WTC11 (cell line): ENCODE measurements at places on chromosomes 11 and 22.

- no peak for DNase-seq
Observed at GRCh38 chr11:64719406-64719805, 3.6 kb downstream of the NRXN2 start.

DNA sequence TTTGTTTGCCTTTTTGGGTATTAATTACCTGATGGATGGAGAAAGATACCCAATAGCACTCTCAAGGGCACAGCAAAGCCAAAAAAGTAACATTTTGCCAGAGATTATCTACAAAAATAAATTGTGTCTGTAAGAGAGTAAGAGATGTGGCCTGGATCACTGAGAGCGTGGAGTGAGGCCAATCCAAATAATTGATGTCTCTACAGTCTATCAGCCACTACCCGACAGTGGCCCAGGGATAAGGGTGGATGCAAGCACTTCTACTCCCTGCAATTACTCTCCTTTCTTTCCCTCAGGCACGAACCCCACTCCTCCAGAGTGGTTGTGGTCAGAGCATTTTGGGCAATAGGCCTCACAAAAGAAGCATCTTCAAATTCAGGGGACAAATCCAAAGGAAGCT, 92.3 kb upstream of the ZC3H12C start:
- DNase-seq, result no peak

GRCh38 chr11:10991393-10991792, 133.5 kb upstream of the ZBED5 start:
- no peak for DNase-seq

- DNase-seq, result peak; percentile 80
Observed at GRCh38 chr11:8810540-8811301, 100.3 kb upstream of the AKIP1 start.

DNA sequence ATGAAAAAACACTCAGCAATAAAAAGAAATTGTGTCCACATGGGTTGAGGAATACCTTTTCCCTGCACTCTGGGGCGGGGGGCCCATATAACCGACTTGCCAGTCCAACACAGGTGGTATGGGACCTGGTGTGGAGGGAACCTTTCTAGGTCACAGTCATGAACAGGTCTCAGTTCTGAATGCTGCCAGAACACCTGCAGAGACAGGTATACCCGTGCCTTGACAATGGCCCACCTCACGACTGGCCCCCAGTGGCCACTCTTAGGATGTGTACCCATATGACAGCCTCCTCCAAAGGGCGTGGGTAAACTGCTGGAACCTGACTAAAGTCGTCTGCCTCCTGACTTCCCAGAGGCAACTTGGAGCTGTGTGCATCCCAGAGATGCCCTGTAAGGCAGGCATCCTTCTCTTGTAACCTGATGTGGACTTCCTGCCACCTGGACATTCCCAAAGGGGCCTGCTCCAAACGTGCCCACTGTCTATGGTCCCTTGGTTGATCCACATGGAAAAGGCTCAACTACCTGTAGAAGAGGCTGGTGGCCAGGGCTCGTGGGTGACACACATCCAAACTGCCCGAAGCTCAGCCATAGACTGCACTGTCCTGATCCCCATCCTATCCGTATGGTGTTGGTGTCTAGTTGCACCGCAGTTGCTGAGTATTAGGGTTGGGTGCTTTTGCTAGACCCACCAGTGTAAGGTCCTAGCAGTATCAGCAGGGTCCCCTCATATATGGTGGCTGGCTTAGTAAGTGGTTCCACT, 859.3 kb downstream of the BRD1 start:
- peak; percentile 75 for DNase-seq

GRCh38 chr11:39462506-39462905, 1996.9 kb downstream of the LRRC4C start:
- no peak for DNase-seq

DNA sequence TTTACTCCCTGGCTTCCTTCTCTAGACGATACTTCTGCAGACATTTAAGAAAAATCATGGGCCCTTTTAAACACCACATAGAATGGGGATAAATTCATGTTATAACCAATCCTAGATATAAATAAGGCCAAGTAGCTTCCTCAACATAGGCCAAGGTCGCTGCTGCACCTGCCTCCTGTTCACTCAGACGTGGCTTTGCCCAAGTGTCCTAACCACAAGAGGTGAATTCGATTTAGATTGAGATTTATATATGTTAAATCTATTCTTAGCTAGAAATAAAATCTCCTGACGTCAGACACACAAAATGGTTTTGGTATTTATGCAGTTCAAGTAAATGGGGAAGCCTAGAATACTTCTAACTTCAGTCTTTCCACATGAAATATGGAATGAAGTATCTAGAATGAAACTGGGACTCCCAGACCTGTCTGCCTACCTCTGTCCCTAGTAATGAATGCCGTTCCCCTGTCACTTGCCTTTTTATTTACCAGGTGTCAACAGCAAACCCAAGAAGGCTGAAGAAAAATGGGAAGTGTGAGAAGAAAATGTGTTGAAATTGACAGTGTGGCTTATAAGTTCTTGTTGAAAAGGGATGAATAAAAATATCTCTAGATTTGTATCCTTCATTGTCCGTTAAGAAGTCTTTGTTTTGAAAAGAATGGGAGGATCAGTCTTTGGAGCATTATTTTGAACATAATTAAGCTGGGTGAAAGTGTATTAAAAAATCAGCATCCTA, 131.8 kb downstream of the HIPK3 start:
- no peak for DNase-seq

GRCh38 chr22:25903294-25903693, 161.3 kb downstream of the MYO18B start:
- peak; percentile 85 for DNase-seq

DNA sequence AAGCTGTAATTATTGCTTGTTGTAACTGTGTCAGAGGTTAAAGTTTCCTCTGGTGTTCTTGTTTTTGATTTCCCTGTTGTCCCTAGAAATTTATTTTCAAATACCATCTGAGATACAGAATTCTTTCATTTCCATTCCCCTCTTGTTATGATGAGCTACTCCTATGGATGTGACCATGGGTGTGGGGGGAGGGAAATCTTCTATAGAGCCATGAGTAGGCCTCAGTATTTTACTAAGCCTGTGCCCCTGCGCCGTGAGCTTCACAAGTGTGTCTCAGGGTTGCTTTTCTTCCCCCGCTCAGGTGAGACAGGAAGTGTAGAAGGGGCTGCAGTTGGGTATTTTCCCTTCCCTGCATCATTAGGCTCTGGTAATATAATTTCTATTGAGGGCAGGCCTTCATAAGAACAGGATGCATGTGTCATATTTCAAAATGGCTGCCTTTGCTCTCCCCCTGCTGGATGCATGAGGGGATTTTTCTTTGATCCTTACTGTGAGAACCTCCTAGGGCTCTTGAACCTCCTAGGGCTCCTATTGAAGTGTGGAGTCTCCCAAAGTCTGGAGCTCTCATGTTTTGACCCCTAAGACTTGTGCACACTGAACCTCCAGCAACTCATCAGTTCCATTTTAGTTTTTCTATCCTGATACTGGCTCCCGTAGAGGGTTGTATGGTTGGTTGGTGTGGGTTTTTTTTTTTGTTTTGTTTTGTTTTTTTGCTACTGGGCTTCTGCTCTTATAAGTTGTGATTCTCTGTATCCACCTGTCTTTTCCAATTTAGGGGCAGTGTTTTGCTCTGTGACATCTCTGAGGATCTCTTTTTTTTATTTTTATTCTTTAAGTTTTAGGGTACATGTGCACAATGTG, 658.2 kb downstream of the NTM start:
- no peak for DNase-seq

GRCh38 chr11:134178032-134178674, 45.6 kb downstream of the NCAPD3 start:
- no peak for DNase-seq

GRCh38 chr11:62547691-62548281, 1.2 kb upstream of the AHNAK start:
- DNase-seq, result no peak

DNA sequence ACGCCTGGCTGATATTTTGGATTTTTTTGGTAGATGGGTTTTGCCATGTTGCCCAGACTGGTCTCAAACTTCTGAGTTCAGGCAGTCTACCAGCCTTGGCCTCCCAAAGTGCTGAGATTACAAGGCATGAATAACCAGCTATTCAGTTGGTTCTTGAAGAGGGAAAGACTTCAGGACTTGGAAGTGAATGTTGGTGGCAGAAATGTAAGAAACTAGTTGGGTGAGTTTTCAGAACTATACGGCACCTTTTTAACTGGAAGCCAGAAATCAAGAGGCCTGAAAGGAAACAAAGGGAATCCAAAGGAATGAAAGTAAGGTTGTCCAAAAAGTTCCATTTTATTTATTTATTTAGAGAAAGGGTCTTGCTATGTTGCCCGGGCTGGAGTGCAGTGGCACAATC, 2.9 kb downstream of the POGLUT3 start:
- DNase-seq, result no peak

DNA sequence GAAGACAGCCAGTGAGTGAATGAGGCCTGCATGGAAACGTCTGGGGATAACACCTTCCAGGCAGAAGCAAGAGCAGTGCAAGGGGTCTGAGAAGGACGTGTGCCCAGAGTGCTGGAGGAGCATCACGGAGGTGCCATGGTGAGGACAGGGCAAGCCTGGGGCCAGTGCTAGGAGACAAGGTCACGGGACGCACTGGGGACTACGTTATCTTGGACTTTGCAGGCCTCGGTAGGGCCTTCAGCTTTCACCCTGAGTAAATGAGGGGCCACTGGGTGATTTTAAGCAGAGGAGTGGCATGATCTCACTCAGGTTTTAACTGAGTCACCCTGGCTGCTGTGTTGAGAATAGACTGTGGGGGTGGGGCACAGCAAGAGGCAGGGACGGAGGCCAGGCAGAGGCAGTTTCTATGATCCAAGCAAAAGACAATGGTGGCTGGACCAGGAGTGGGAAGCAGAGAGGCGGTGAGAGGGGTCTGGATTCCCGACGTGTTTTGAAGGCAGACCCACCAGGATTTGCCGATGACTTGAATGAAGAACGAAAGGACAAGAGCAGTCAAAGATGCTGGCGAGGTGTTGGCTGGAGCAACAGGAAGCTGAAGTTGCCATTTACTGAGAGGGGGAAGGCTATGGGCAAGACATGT, 102.7 kb upstream of the PARVA start:
- DNase-seq, result no peak

- no peak for DNase-seq
Observed at GRCh38 chr22:49608228-49608627, 219.4 kb downstream of the BRD1 start.

DNA sequence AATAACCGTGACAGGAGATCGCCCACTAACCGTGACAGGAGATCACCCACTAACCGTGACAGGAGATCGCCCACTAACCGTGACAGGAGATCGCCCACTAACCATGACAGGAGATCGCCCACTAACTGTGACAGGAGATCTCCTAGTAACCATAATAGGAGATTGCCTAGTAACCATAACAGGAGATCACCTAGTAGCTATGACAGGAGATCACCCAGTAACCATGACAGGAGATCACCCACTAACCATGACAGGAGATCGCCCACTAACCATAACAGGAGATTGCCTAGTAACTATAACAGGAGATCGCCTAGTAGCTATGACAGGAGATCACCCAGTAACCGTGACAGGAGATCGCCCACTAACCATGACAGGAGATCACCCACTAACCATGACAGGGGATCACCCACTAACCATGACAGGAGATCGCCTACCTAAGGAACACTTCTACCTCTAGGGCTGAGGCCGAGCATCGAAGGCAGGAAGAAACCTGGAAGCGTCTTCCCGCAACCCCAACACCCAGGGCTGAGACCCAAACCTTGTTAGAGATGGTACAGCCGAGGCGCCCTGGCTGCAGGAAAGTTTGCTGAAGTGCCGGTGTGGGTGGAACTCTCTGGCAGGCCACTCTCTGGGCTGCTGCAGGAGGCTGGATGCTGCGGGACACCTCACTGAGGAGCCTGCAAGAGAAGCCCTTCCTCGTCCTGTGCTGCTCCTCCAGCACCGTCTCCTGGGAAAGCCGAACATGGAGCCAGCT, 67.5 kb upstream of the THY1 start:
- peak; percentile 7 for DNase-seq

DNA sequence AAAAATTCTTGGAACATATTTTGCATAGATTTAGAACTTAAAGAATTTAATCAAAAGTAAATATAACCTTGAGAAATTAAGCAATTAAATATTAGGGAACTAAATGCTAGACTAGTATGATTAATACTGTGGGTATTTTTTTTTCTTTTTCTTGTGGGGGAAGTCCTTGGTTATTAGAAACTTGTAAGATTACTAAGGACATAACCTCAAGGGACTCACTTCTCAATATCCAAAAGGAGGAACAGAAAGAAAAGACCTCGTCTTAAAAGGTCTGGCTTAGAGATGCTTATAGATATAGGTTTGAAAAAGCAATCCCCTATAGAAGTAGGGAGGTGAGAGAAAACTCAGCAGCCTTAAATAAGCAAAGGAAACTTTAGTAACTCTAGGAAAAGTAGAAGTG, 368.5 kb downstream of the INSC start:
- no peak for DNase-seq

- DNase-seq, result no peak
Observed at GRCh38 chr11:76161261-76161961, 44.9 kb downstream of the WNT11 start.

DNA sequence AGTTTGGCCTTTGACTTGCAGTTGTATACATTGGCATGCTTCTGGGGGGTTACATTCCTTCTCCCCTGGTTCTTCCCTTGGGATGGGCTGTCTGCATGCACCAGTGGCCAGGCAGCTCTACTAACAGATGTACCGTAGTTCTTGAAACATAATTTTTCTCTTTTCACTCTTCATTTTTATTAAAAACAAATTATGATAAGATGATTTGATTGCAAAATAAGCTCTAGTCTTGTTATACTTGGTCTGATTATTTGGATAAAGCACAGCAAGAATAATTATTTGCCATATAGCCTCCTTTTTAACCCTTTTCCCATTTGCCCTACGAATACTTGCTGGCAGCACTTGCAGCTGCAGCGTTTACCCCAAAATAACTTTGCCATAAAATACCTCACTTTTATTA, 12.7 kb downstream of the OR56A5 start:
- no peak for DNase-seq

- DNase-seq, result no peak
Observed at GRCh38 chr11:107549253-107549953, 16.1 kb downstream of the ALKBH8 start.

DNA sequence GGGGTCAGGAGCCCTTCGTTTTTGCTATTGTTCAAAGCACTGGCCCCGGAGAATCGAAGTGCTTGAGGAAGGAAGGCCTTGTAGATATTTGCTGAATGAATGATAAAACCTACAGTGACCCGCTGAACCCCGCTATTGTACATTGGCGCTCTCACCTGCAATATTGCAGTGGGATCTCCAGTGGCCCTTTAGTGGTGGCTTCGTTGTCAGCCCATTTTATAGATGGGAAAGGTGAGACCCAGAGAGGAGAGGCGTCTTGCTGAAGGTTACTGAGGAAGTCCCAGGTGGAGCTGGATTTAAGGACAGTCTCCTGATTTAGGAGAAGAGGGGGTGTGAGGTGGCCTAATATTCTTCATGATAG, 1.2 kb downstream of the CDC42EP2 start:
- no peak for DNase-seq

GRCh38 chr11:36241497-36241896, 47.7 kb downstream of the COMMD9 start:
- DNase-seq, result no peak
